Peyer's patch (tissue), 4 donors: ENCODE measurements at places on chromosomes 2 and 18.

GRCh38 chr2:236164201-236164924, 3.8 kb downstream of the GBX2 start:
- DNase-seq = no peak
- H3K4me1 ChIP-seq = peaks cover 56% of the 10 kb centered on the region
- no peak overlapping the region for H3K27ac ChIP-seq
- no peaks in the 10 kb centered on the region for H3K27me3 ChIP-seq
- H3K36me3 ChIP-seq = no peaks in the 10 kb centered on the region

DNA sequence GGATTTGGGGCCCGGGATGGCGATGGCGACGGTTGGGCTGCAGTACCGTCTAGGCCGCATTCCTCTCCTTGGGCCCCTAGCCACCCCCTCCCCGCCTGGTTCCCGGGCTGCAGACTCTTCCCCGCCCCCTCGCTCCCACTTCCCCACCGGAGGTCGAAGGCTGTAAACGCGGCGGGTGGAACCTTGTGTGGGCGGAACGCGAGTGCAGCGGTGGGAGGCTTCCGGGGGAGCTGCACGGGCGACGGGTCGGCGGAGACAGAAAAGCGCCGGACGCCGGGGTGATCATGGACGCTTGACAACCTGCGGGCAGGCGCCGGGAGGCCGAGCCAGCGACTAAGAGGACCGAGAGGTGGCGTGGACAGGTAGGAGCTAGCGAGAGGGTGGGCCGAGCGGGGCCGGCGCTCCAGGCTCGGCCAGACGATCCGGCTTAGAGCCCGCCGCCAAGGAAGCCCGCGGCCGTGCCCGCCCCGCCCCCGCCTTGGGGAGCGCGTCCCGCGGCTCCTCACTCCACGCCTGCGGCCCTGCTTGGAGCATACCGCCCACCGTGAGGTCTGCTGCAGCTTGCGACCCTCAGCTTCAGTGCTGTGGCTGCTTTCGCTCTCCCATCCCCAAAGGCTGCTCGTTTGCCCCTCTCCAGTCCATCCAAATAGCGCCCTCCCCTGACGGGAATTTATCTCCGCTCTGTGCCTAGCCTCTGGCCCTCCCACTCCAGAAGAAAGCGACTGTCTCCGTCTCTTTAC, at the start of gene COPS7B:
TSS of gene COPS7B (plus strand) at position 269 of the 740 bp plus-strand sequence. CDS start 2,126 bp downstream, outside the sequence.
- peaks cover 4% of the 10 kb centered on the region for H3K36me3 ChIP-seq
- H3K4me3 ChIP-seq = peak within 1 kb of the TSS; percentile 74
- DNase-seq = peak; percentile 85
- peak within 1 kb of the TSS; percentile 60 for H3K27ac ChIP-seq
- H3K4me1 ChIP-seq = no peaks in the 10 kb centered on the region
- no peaks in the 10 kb centered on the region for H3K27me3 ChIP-seq

- no peaks in the 10 kb centered on the region for H3K4me1 ChIP-seq
- H3K27ac ChIP-seq = no peak overlapping the region
- DNase-seq = no peak
- no peaks in the 10 kb centered on the region for H3K27me3 ChIP-seq
These were observed 103.4 kb upstream of the MYCN start for GRCh38 chr2:15836689-15837610.

DNA sequence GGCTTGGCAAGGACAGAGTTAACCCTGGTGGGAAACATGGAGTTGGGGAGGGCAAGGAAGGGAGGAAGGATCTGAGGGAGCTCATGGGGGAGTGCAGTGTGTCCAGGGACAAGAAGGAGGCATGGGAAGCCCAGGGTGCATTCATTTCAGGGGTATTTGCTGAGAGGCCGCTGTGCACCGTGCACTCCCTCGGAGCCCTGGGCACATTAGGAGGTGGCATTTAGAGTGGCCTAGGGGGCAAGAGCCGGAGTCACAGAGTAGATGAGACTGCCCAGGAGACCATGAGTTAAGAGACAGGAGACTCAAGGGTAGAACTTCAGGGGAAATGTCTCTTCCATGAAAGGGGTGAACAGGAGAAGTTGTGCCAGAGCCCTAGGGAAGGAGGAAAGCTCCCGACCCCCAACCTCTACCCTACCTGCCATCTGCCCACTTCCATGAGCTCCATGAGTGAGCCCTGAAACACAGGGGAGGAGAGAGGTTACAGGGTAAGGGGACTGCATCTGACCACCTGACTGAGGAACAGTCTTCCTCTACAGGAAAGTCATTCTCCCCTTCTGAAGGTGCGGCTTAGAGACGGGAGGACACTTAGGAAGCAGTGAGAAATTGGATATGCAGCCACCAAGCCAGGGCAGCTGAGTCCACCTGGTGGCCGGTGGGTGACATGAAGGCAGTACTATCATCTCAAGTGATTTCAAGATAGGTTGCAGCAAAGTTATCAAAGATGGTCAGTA, 58.5 kb upstream of the COPS8 start:
- DNase-seq = peak; percentile 80
- H3K36me3 ChIP-seq = no peaks in the 10 kb centered on the region
- H3K27me3 ChIP-seq = no peaks in the 10 kb centered on the region
- H3K27ac ChIP-seq = no peak overlapping the region
- no peak overlapping the region for H3K4me3 ChIP-seq

DNA sequence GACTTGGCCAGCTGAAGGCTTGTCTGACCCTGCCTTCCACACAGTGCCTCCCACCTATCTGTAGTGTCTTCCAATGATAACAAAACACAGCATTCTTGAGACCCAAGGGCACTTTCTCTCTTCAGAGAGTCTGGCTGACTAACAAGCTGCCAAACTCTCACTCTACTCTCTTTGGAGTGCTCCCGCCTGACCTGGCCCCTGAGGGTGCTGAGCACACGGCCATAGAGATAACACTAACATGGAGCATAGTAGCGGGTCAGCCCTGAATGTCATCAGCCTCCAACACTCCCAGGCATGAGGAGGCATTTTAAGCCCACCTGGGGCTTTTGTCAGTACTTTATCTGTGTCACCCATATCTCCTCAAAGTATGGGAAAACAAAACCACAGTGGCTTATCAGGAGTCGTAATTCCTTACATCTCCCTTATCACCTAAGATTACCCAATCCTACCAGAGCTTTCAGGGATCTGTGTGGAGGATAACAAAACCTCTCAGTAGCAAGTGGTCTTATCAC, 160.3 kb upstream of the TCF4 start:
- H3K4me1 ChIP-seq = no peaks in the 10 kb centered on the region
- H3K27me3 ChIP-seq = no peaks in the 10 kb centered on the region
- no peaks in the 10 kb centered on the region for H3K36me3 ChIP-seq
- no peak overlapping the region for H3K27ac ChIP-seq

DNA sequence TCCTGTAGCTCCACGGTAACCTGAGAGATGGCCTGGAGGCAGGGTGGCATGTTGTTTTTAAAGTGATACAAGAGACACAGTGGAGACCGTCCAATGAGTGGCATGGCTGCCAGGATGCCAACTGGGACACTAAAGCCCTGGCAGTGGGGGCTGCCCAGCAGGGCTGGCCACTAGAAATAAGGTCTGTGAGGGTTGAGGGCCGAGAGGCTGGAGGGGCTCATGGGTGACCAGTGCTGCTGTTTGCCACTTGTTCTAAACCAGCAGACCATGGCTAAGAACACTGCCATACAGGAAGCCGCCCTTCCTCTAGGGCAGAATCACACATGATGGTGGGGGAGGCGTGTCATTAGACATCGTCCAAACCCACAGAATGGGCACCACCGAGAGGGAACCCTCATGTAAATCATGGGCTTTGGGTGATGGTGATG, 71.9 kb downstream of the ALPK2 start:
- H3K4me3 ChIP-seq = no peak overlapping the region
- no peak overlapping the region for H3K27ac ChIP-seq
- DNase-seq = peak; percentile 85
- H3K36me3 ChIP-seq = no peaks in the 10 kb centered on the region
- H3K27me3 ChIP-seq = no peaks in the 10 kb centered on the region

DNA sequence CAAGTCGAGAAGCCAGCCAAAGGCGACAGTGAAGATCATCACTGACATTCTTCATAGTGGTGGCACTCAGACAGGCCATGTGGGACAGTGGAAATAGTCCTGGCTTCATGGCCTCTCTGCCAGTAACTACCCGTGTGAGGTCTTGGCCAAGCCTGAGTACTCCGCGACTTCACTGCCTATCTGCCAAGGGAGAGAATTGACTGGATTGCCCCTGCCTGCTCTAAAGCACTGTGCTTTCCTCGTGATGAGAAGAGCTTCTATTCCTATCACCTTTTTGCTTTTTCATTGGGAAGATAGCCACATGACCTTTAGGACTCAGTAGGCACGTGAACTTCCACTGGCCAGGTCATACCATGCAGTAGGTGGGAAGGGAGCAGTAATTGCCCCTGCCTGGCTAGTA, 239.3 kb downstream of the HAUS1 start:
- no peaks in the 10 kb centered on the region for H3K4me1 ChIP-seq
- no peak overlapping the region for H3K27ac ChIP-seq
- no peaks in the 10 kb centered on the region for H3K27me3 ChIP-seq
- no peak overlapping the region for H3K4me3 ChIP-seq
- DNase-seq = no peak

DNA sequence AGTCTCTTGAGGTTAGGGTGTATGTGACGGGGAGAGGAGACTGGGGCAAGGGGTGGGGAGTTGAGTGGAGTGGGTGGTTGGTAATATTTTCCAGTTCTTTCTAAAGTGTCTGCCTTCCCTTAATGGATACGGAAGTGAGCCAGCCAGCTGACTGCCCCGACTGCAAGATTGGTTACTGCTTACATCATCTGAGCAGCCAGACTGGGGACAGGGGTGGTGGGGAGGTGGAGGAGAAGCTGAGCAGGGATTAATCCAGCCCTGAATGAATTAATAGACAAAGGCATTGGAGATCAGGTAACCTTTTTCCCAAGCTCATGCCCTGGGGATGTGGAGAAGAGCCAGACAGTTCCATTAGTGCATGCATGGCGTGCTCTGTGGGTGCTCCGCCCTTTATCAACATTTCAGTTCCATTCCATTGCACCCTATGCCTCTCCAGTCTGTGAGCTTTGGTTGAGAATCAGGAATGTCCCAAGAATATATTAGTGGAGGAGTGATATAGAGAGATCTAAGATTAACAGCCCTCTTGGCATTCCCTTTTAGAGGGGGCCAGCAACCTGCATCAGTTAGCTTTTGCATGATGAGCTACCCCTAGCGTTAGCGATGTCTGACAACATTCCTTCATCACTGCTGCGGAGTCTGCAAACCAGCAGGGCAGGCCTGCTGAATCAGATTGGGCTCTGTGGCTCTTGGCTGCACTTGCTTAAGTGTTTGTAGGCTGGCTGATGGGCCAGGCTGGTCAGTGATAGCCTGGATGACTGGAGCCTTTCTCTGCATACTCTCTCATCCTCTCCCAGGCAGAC, 67.4 kb downstream of the TNP1 start:
- H3K36me3 ChIP-seq = no peaks in the 10 kb centered on the region
- DNase-seq = no peak
- H3K4me1 ChIP-seq = no peaks in the 10 kb centered on the region
- H3K27me3 ChIP-seq = no peaks in the 10 kb centered on the region
- H3K27ac ChIP-seq = no peak overlapping the region
- H3K4me3 ChIP-seq = no peak overlapping the region

DNA sequence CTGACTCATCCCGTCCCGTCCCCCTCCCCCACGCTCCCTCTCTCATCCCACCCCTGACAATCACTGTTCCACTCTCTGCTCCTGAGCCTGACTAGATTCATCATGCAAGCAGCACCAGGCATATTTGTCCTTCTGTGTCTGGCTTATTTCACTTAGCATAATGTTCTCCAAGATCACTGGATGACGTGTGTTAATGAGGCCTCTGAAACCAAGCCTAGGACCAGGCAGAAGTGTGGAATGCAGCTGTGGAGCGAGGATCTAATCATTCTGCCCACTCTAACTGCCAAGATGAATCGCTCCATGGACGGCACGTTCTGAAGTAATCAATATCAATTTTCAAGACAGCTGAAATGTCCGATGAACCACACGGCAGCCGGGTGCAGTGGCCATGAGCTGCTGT, 122.4 kb upstream of the ZNF236 start:
- H3K36me3 ChIP-seq = no peaks in the 10 kb centered on the region
- H3K27ac ChIP-seq = no peak overlapping the region
- no peak for DNase-seq
- no peak overlapping the region for H3K4me3 ChIP-seq

GRCh38 chr2:205170399-205170798, 511.9 kb upstream of the NRP2 start:
- H3K36me3 ChIP-seq = no peaks in the 10 kb centered on the region
- DNase-seq = no peak
- H3K4me1 ChIP-seq = no peaks in the 10 kb centered on the region
- H3K27me3 ChIP-seq = no peaks in the 10 kb centered on the region

- H3K27ac ChIP-seq = no peak overlapping the region
- H3K36me3 ChIP-seq = no peaks in the 10 kb centered on the region
- no peaks in the 10 kb centered on the region for H3K27me3 ChIP-seq
- DNase-seq = no peak
- H3K4me3 ChIP-seq = no peak overlapping the region
These were observed 110.2 kb downstream of the TDRD15 start for GRCh38 chr2:21234001-21234400.

DNA sequence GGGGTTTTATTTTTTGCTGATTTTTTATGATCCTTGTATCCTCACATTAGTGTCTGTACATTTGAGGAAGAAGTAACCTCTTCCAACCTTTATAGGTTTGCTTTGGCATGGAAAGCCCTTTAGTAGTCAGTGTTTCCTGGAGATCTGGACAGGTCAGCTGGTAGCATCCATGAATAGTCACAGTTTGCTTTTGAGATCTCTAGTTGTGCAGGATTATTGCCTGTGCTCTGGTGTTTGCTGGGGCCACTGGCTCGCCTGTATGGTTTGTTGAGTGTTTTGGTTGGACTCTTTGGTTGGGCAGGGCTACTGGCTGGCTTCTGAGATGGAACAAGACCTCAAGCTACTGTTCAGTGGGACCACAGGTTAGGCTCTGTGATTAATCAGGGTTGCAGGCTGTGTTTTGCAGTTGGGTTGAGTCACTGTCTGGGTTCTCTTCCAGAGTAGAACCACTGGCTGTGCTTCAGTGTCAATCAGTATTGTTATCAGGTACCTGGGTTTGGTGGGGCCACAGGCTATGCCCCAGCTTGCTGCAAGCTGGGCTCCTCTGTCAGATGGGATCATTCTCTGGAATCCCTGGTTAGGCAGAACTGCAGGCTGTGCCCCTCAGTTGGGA, 20.0 kb downstream of the SP140L start:
- DNase-seq = no peak
- no peak overlapping the region for H3K4me3 ChIP-seq
- H3K36me3 ChIP-seq = no peaks in the 10 kb centered on the region
- no peak overlapping the region for H3K27ac ChIP-seq

DNA sequence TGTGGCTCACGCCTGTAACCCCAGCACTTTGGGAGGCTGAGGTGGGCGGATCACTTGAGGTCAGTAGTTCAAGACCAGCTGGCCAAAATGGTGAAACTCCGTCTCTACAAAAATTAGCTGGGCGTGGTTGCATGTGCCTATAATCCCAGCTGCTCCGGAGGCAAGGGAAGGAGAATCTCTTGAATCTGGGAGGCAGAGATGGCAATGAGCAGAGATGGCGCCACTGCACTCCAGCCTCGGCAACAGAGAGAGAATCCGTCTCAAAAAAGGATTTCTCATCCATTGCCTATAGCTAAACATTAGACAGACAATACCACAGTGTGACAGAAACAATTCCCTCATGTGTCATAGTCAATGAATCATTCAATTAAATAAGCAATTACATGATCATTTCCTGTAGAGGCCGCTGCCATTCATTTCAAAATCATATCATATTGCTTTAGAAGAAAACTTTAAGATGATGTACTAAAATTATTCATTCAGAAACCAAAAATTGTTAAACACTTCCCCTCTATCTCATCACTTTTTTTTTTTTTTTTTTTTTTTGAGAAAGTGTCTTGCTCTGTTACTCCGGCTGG, 69.5 kb upstream of the TGIF1 start:
- no peak overlapping the region for H3K4me3 ChIP-seq
- no peak for DNase-seq
- no peaks in the 10 kb centered on the region for H3K27me3 ChIP-seq
- no peaks in the 10 kb centered on the region for H3K4me1 ChIP-seq
- H3K36me3 ChIP-seq = no peaks in the 10 kb centered on the region
- no peak overlapping the region for H3K27ac ChIP-seq
